LHCN-M2 (cell line): ENCODE measurements at places on chromosomes 13 and 19.

DNA sequence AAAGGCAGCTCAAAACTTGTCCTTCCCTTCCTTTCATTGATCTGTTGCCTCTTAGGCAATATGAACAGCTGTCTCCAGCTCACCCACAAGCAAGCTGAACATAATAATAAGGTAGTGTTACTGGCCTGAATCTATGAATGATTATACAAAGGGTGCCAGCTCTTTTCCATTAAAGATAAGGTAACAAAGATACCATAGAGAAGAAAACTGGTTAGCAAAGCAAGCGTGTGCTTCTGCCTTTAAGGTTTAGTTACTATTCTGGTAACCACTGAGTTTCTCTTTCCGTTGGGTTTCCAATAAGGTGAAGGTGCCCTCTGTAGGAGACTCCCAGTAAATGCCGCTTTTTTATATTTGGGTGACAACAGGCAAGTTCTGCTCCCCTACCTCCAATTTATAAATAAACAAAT is 12.1 kb upstream of the DACH1 start:
- peak; percentile 12 for DNase-seq

- DNase-seq: peak; percentile 71
Measured at GRCh38 chr19:2266183-2266993, 10.2 kb upstream of the JSRP1 start.

DNA sequence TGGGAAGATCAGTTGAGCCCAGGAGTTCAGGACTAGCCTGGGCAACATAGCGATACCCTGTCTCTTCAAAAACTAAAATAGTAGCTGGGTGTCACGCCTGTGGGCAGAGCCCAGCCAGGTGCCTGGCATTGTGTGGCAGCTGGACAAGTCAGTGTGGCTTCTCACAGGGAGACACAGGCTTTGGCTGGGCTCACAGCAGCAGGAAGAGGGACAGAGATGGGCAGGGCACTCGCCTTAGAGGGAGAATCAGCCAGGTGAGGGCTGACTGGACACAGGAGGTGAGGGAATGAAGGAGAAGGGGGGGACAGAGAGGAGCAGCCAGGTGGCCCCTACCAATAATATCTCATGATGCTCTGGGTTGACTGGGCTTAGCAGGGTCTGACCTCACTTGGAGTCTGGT is 3.3 kb downstream of the FAM32A start:
- no peak for DNase-seq

DNA sequence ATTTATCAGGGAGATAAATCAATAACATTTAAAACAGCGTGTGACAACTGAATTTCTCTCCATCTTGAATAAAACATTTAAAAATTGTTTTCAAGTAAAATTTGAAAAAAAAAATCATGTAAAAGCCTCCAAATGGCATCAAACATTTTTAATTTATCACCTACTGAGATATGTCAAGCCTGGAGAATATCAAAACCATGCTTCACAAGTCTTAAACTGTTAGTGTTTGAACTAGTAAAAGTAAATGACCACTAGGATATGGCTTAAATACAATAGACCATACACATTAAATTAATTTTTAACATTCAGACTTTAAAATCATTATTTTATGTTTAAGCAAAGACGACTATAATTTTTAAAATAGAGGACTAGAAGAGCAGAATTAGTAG is 281.9 kb downstream of the DCLK1 start:
- DNase-seq: no peak

GRCh38 chr13:29162638-29163235 is 342.6 kb downstream of the MTUS2 start:
- peak; percentile 35 for DNase-seq

DNA sequence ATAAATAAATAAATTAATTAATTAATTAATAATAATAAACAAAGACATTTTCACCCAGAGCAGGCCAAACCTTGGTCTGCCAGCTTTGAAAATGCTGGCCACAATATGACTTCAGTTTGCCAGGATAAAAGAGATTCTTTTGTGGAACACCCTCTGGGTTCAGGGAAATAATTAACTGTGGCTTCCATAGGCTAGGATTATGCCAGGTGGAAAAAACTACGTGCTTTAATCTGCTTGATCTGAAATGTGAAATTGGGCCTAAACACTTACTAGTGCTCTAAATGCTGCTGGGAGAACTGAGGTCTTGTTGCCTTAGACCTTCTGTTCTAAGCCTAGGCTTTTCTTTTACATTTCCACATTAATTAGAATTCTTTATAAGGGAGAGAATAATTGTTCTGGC is 650.0 kb downstream of the DIAPH3 start:
- no peak for DNase-seq
